Frontal cortex (tissue), 4 donors: ENCODE measurements at places on chromosomes 3 and 15. TPM values are rescaled to one million over a fixed set of nuclear protein-coding genes. Genes with fewer than 3 reads are reported as not detected.

The P2RY14 gene
- total RNA-seq, result 1.2 TPM

- no peak for DNase-seq
Observed at GRCh38 chr15:69735121-69735520, 282.5 kb downstream of the RPLP1 start.

- DNase-seq, result no peak
Observed at GRCh38 chr15:63456258-63456657, 48.1 kb upstream of the USP3 start.

- DNase-seq, result no peak
Observed at GRCh38 chr3:176661432-176661964, 535.8 kb downstream of the TBL1XR1 start.

GRCh38 chr3:44363591-44363990, 25.0 kb downstream of the TCAIM start:
- no peak for DNase-seq

The PXYLP1 gene
- total RNA-seq, result 48.9 TPM

The RHOV gene
- total RNA-seq, result 9.4 TPM

GRCh38 chr3:169579116-169579710, 84.3 kb downstream of the MECOM start:
- DNase-seq, result no peak

GRCh38 chr3:188554404-188554803, 400.4 kb downstream of the LPP start:
- DNase-seq, result no peak
